Subcutaneous preadipocyte (primary cell): ENCODE measurements at places on chromosomes 7 and 10. TPM values are rescaled to one million over a fixed set of nuclear protein-coding genes. Genes with fewer than 3 reads are reported as not detected.

ZNF22 gene
- total RNA-seq, result 10.7 and 12.5 TPM in 2 replicates

CCL26 gene
- 0.37 TPM in 1 of 2 replicates, not detected in the other for total RNA-seq

SRRM3 gene
- total RNA-seq, result 0.98 and 1.1 TPM in 2 replicates

CPA2 gene
- total RNA-seq, result not detected in 2 replicates

AKR1C4 gene
- not detected in 2 replicates for total RNA-seq

UCMA gene
- total RNA-seq, result not detected in 2 replicates

GPR85 gene
- 1.8 and 2.3 TPM in 2 replicates for total RNA-seq

SYT15 gene
- total RNA-seq, result under 0.01 TPM in 2 replicates

AKR1D1 gene
- not detected in 2 replicates for total RNA-seq

CCL24 gene
- total RNA-seq, result not detected in 2 replicates

GBX1 gene
- not detected in 2 replicates for total RNA-seq

ZNF239 gene
- 3.7 and 6.3 TPM in 2 replicates for total RNA-seq

HMX2 gene
- total RNA-seq, result not detected in 2 replicates

TMEM178B gene
- under 0.01 and 0.73 TPM in 2 replicates for total RNA-seq

MYO1G gene
- under 0.01 TPM in 2 replicates for total RNA-seq

ZDHHC16 gene
- total RNA-seq, result 55.5 and 70.4 TPM in 2 replicates

KIN gene
- 4.9 and 5.1 TPM in 2 replicates for total RNA-seq

ITPRID1 gene
- total RNA-seq, result not detected in 2 replicates

ZNF3 gene
- 17.3 and 21.3 TPM in 2 replicates for total RNA-seq

MMD2 gene
- total RNA-seq, result not detected in 2 replicates

UTF1 gene
- total RNA-seq, result not detected in 2 replicates

DDIT4 gene
- 100 and 165 TPM in 2 replicates for total RNA-seq

GRID2IP gene
- not detected in 2 replicates for total RNA-seq
